ENCODE measurements at places on chromosomes 2 and 18.

DNA sequence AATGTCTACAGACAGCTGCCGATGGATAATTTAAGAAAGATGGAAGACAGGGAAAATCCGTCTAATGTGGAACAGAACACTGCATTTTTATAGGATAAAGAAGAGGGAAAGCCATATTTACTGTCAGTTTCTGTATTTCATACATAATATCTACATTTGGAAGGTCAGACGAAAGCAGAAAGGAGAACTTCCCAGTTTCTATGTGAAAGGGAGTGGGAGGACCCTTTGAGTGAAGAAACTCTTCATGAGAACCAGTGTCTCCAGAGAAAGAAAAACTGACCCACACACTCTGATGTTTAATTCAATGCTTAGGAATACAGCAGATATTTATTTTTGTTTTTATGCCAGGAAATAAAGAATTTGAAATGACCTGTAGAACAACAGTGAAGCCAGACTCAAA lies 127.2 kb downstream of the CALCRL start:
- no peak for DNase-seq

GRCh38 chr2:21310493-21310892 lies 186.7 kb downstream of the TDRD15 start:
- no peak for DNase-seq

DNA sequence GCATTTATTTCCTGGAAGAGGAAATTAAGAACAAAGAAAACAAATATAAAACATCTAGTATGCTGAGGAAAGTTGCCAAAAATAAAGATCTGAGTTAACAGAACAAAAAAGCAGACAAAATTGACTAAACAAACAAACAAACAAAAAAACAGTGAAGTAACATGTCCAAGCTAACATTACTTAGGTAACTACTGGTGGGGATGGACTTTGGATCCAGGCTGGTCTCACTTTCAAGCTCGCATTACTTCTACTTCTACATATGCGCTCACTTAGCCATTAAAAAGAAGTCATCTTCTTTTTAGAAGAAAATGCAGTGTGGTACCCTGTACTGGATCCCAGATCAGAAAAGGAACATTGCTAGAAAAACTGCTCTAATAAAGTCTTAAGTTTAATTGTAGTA lies 358.9 kb downstream of the NCKAP5 start:
- DNase-seq = no peak

DNA sequence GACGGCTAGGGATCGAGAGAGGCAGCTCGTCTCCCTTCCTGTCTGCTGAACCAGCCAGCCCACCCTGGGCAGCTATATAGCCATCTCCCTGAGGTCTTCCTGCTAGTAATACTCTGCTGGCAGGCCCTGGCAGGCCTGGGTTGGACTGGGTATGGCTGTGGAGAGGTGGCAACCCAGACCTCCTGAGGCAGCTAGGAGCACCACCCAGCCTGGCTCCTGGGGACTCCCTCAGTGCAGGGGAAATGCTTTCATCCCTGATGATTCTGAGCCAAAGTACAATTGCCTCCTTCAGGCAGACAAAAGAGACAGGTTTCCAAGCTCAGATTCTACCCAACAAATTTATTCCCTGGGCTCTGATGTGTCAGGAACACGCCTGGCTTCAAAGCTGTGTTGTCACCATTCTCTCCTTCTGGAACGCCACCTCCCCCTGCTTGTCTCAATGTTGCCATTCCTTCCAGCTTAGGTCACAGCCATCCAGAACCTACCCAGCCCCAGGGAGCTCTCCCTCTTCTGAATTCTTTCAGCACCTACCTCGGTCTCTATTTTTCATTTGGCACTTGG lies 4.7 kb upstream of the DNAJB2 start:
- DNase-seq = no peak

DNA sequence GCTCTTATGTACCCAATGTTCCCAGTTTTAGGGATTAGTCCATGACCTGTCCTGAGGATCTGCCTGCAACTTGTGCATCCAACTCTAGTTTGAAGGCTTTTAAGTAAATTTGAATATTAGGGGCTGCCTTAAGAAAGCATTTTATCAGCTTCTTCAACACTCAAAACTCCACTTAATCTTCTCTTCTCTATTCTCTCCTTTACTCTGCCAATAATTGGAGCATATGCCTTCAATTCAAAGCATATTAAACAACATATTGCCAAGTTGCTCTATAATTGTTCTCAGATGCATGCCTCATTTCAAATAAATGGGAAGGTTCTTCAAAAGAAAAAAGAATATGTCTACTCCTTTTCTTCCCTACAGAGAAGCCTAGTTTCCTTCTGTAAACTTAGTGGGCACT lies 84.8 kb upstream of the NCKAP5 start:
- no peak for DNase-seq

DNA sequence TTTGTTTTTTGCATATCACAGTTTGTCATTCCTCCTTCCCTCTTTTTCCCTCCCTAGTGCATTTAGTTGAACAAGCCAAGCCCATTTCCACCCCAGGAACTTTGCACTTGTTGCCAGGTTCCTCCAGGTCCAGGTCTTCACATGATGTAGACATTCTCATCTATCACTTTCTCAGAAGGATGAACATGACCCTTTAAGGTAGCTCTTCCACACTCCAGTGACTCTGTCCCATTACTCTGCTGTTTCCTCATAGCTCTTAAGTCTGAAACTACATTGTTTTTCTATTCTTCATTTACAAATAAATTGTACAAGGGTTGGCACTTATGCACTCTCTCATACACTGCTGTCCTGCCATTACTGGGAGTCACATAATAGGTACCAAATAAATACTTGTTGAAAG lies 6.1 kb downstream of the KYNU start:
- DNase-seq = no peak

GRCh38 chr2:188582211-188582610 lies 290.5 kb downstream of the GULP1 start:
- DNase-seq = no peak

DNA sequence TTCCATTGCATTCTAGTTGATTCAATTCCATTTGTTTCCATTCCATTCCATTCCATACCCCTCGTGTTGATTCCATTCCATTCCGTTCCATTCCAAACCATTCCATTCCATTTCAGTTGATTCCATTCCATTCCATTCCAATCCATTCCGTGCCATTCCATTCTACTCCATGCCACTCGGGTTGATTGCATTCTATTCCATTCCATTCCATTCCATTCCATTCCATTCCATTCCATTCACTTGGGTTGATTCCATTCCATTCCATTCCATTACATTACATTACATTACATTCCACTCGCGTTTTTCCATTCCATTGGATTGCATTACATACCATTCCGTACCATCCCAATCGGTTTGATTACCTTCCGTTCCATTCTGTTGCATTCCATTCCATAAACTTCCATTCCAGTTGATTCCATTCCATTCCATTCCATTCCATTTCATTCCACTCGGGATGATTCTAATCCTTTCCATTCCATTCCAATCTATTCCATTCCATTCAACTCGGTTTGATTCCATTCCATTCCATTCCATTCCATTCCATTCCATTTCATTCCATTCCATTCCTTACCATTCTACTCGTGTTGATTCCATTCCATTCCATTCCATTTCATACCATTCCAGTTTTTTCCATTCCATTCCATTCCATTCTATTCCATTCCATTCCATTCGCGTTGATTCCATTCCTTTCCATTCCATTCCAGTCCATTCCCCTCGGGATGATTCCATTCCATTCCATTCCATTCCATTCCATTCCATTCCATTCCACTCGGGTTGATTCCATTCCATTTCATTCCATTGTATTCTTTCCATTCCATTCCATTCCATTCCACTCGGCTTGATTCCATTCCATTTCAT lies 1140.4 kb downstream of the RPIA start:
- DNase-seq = no peak

All from stimulated activated CD8-positive, alpha-beta memory T cell treated with anti-CD3 and anti-CD28 coated beads, Interleukin-15, amount 100 ng/mL, for 48 hours (primary cell).